ENCODE measurements at places on chromosomes 11 and 22.

DNA sequence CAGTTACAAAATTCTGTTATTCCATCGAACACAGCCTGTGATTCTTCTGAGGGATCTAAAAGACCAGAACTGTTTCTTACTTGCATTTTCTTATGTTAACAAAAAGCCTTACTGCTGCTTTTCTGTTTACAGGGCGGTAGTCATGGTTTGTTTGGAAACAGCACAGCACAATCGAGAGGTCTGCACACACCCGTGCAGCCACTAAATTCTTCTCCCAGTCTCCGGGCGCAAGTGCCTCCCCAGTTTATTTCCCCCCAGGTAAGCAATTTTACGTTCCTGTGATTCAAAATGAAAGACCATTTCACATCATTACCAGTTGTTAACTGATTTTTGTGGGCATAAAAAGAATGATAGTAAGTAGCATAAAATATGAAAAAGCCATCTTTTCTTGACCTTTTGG is 60.8 kb upstream of the ADSL start:
- no peak for DNase-seq

- DNase-seq: no peak
Measured at GRCh38 chr11:86950661-86950995, 4.6 kb downstream of the FZD4 start.

DNA sequence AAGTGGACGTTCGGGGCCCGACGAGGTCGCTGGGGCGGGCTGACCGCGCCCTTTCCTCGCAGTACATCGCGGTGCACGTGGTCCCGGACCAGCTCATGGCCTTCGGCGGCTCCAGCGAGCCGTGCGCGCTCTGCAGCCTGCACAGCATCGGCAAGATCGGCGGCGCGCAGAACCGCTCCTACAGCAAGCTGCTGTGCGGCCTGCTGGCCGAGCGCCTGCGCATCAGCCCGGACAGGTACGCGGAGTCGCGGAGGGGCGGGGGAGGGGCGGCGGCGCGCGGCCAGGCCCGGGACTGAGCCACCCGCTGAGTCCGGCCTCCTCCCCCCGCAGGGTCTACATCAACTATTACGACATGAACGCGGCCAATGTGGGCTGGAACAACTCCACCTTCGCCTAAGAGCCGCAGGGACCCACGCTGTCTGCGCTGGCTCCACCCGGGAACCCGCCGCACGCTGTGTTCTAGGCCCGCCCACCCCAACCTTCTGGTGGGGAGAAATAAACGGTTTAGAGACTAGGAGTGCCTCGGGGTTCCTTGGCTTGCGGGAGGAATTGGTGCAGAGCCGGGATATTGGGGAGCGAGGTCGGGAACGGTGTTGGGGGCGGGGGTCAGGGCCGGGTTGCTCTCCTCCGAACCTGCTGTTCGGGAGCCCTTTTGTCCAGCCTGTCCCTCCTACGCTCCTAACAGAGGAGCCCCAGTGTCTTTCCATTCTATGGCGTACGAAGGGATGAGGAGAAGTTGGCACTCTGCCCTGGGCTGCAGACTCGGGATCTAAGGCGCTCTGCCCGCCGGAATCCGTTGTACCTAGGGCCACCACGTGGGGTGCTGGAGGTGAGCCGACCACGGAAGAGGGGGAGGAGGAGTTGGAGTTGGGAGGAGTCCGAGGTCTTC is 771 bp downstream of the MIF start:
- peak; percentile 82 for DNase-seq

DNA sequence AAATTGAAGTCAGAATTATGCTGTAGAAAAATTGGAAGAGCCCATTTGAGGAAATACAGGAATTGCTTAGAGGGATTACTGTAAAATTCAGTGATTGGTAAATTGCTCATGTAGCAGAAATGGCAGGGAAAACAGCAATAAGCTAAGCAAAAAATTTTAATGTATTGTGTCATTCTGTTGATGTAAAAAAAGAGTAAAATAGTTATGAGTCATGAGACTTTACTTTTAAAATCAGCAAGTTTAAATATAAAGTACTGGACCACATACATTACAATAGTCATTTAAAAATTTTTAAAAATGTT is 10.4 kb downstream of the PDHX start:
- DNase-seq: no peak

- DNase-seq: no peak
Measured at GRCh38 chr22:38070250-38070921, 13.2 kb downstream of the PICK1 start.

GRCh38 chr11:126484266-126484665 is 128.8 kb downstream of the ST3GAL4 start:
- DNase-seq: no peak

- DNase-seq: no peak
Measured at GRCh38 chr11:34278693-34279297, 79.0 kb downstream of the ABTB2 start.

DNA sequence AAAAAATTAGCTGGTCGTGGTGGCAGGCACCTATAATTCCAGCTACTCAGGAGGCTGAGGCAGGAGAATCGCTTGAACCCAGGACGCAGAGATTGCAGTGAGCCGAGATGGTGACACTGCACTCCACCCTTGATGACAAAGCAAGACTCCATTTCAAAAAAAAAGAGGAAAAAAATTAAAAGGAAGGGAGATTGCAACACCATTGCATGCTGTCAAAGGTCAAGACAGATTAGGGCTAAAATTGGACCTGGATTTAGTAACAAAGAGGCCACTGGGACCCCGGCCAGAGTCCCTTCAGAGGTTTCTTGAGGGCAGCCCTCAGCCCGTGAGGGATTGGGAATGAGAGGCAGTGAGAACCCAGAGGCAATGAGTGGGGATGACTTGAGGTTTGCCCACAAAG is 8.2 kb upstream of the MAFF start:
- no peak for DNase-seq

- DNase-seq: no peak
Measured at GRCh38 chr22:43198936-43199335, 12.0 kb upstream of the TTLL12 start.

DNA sequence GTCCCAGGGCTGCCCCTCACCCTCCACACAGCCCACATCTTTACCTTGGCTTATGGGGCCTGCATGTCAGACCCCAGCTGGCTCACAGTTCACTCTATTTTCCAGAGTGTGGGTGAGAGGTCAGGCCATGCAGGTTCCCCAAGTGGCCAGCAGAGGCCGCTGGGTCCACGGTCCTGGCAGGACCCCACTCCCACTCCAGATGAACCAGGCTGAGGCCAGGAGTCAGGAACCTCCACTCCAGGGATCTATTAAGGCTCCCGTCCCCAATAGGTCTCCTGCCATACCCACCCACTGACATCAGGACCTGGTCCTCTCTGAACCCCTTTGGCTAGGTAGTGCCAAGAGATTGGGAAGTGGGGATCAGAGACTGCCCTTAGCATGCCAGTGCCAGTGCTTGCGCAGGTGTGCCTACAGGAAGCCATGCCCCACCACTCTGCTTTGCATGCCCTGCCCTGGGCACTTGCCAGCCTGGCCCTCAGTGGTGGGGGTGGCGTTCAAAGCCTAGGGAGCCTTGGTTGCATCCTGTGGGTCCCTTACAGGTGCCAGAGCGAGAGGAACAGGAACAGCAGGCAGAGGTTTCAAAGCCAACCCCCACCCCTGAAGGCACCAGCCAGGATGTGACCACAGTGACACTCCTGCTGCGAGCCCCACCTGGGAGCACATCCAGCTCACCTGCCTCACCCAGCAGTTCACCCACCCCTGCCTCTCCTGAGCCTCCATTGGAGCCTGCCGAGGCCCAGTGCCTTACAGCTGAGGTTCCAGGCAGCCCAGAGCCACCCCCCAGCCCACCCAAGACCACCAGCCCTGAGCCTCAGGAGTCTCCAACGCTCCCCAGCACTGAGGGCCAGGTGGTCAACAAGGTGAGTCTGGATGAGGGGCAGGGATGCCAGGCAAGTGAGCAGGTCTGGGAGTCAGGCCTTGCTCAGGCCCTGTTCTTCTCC is 8.3 kb downstream of the SMTN start:
- peak; percentile 62 for DNase-seq

DNA sequence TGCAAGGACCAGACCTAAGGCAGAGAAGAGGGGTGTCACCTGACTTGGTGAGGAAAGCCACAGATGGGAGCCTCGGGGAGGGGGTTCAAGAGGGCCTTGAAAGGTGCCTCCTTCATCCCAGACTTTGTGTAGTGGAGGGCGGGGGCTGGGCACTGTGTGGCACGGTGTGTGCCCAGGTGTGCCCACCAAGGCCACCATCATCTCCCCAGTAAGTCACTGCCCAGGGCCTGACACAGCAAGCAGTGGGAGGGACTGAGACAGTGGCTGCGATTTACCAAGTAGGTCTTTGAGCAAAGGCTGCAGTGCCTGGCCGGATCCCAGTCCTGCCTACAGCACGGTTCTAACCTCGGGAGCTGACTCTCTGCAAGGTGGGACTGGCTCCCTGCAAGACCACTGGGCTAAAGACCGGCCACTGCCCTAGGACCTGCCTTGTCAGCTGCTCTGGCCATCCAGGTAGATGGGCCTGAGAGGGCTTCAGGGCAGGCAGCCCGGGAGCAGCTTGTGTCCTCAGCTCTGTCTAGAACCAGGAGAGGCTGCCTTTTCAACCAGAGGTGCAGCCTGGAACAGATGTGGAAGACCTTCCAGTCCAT is 1.4 kb downstream of the OSM start:
- no peak for DNase-seq

DNA sequence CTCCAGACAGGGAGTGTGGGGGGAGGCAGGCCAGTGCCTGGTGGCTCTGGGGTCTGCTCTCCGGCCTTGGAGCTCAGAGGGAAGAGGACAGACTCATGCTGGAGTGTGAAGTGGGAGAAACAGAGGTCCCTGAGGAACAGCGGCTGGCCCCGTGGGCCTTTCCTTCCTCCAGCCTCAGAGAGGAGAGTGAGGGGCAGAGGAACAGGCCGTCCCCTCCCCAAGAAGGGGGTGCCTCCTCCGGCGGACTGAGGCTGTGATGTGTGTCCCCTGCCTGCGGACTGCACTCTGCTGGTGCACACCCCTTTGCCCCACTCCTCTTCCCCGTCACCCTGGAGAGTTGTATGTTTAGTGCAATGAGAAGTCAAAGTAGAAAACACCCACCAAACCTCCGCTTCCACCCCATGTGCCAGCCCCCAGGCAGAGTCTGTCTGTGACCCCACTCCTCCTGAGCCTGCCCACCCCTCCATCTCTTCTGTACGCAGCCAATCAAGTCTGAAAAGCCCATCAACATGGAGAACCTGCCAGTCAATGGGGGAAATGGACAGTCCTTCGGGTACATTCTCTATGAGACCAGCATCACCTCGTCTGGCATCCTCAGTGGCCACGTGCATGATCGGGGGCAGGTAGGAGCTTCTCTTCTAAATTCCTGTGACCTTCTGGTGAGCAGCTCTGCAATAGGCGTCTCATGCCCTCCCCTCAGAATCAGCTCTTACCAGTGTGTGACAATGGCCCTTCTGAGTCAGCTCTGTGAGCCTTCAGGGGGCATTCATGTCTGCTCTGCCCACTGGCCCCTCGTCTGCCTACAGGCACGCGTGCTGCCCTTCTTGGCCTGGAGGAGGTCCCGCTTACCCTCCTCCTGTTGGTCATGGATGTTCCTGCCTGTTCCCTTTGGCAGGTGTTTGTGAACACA is 39.0 kb downstream of the GLB1L2 start:
- no peak for DNase-seq

GRCh38 chr11:125874556-125875124 is 12.8 kb upstream of the HYLS1 start:
- peak; percentile 94 for DNase-seq

GRCh38 chr11:77107950-77108349 is 5.3 kb downstream of the OMP start:
- no peak for DNase-seq

- DNase-seq: peak; percentile 24
Measured at GRCh38 chr11:28674433-28675103, 566.4 kb downstream of the METTL15 start.

- no peak for DNase-seq
Measured at GRCh38 chr11:131495423-131495822, 125.0 kb downstream of the NTM start.

DNA sequence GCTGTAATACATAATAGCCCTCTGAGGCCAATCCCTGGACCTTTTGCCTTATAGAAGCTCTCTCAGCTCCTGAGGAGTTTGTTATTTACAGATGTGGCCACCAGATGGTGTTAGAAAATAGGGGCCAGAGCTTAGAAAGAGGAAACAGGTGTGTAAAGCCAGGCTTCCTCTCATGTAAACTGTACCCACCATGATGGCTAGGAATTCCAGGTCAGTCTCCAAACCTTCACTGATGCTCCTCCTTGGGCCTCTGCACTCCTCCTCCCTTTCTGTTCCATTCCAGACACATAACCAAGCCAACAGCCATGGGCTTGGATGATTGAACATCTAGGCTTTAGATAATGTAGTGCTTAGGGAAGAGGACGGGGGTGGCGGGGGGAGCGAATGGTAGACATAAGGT is 39.7 kb downstream of the USP35 start:
- DNase-seq: peak; percentile 93

DNA sequence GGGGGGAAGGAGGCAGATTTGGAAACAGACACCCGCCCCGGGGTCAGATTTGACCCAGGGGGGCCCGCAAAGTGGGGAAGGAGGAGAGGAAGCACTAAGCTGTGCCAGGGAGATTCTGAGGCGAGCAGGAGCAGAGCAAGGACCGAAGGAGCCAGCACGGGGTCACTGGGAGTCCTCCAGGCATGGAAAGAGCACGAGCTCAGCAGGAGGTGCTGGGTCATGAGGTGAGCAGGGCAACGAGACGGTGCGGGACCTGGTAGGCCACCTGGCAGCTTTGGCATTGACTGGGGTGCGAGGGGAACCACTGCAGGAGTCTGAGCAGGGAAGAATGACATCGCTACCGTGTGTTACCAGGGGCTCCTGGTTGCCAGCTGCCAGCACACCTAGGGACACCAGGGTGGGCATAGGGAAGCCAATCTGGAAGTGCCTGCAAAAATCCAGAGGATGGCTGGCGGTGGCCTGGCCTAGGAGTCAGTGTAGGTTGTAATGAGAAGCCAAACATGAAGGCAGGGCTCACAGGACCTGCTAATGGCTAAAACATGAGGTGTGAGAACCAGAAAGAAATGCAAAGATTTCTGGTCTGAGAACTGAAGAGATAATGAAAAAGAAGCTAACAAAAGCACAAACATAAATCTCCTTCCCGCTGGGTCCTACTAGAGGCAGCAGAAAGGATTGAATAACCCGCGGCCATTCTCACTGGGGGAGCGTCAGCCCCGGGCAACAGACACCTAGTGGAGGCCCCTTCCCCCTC is 63.5 kb downstream of the MICAL3 start:
- no peak for DNase-seq

DNA sequence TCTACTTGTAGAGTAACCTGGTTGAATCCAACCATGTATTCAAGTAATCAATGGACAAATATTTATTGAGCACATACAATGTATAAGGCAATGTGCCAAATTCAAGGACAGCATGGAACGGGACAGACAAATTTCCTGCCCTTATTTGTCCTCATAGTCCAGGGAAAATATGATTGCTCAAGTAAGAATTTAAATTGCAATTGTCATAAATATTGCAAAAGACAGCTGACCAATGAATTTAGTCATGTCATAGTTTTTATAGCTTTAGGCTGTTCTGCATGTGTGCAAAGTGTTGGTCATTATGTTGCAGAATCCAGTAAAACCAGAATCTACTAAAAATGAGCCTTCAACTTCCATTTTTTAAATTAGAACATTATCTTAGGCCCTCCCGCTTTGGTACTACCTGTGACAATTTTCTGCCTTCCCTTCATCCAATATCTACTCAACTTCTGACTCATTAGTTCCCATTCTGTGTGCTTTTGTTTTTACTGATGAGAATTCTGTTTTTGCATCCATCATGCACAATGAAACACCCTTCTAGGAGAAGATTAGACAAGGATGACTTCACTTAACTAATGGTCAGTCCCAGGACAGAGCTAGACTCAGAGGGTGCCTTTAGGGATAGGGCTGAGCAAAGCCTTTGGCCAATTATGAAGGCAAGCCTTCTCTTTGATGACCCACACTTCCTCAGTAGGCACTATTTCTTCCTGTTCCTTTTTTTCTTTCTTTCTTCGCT is 45.8 kb upstream of the FIBIN start:
- DNase-seq: no peak
